Stimulated activated CD8-positive, alpha-beta memory T cell treated with anti-CD3 and anti-CD28 coated beads, Interleukin-7, amount 100 ng/mL, for 1 hour (primary cell): ENCODE measurements at places on chromosomes 5 and 9.

DNA sequence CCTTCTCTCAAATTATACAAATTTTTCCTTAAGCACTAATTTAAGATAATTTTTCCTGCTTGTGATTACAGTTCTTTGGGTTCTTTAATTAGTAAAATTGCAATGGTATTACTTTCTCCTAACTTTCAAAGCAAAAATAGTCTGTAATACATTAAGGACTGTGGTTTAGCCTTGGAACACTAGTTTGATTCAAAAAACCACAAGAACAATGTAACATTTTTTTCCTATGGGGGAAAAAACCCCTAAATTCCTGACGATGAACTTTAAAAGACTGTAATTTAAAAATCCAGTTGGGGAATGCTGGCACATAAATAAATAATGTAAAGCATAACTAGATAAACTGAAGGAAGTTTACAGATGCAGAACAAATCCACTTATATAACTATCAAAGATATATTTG, 65.3 kb downstream of the CDC14B start:
- DNase-seq = no peak

- no peak for DNase-seq
These were observed 19.6 kb upstream of the ARL15 start for GRCh38 chr5:54329731-54330709.

GRCh38 chr5:74075501-74076484, 449.8 kb downstream of the ARHGEF28 start:
- no peak for DNase-seq

GRCh38 chr9:16352791-16353401, 517.6 kb downstream of the BNC2 start:
- no peak for DNase-seq

DNA sequence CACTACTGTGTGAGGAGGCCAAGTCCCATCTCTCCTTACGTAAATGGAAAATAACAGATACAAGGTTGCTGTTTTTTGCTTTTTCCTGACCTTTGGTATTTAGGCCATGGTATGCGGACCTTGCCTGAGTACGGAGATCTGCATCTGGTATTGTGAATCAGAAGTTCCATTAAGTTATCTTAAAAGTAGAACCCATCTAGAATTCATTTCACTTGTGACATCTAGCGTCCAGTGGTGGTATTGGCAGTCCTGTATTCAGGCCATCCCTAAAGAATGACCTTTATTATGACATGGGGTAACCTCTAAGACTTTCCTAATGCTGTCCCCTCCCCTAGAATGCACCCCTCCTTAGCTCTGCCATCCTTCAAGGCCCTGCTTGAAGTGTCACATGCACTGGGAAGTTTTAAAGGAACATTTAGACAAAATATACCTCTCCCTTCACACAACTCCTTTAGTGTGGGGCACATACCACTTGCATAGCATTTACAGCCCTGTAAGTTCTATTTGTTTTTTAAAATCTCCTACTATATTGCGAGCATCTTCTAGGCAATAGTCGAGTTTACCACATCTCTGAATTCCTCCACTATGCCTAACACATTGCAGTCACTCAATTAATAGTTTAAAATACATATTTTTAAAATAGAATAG, 1.9 kb upstream of the SPDL1 start:
- DNase-seq = peak; percentile 19

DNA sequence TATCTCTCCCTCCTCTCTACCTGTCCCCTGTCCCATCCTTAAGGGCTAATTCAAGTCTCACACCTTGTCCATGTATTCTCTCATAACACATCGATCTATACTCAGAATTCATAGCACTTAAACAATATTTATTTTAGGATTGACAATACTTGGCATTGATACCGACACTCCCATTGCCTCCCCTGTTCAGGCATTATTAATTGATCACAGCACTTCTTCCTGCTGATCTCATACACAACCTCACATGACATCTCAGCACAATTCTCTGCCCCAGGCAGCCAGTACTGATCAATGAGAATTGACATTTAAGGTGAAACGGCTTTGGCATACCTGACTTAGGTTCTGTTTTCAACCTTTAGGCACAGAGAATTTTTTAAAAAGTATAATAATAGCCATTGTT, 582.4 kb upstream of the BRINP1 start:
- no peak for DNase-seq

GRCh38 chr9:93081931-93082330, 14.1 kb upstream of the CARD19 start:
- DNase-seq = no peak

- no peak for DNase-seq
These were observed 628.0 kb upstream of the ADAMTS16 start for GRCh38 chr5:4511996-4512656.

- no peak for DNase-seq
These were observed 22.5 kb downstream of the SEC61B start for GRCh38 chr9:99244344-99245260.

DNA sequence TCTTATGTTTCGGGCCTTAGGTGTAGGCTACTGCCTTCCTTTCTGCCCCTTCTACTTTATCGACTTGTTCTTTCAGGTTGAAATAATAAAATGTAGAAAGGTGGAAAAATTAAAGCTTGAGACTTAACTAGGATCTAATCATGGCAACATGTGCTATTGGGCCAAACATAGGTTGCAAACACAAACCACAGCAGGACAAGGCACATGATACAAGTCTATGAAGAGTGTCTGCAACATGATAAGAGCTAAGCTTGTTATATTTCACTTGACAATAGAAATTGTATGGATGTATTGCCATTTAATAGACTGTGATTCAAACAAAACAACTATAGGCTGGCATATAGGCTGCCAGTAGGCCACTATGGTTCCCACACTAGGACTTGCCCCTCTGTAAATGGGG, 1.7 kb upstream of the ERAP2 start:
- DNase-seq = no peak

DNA sequence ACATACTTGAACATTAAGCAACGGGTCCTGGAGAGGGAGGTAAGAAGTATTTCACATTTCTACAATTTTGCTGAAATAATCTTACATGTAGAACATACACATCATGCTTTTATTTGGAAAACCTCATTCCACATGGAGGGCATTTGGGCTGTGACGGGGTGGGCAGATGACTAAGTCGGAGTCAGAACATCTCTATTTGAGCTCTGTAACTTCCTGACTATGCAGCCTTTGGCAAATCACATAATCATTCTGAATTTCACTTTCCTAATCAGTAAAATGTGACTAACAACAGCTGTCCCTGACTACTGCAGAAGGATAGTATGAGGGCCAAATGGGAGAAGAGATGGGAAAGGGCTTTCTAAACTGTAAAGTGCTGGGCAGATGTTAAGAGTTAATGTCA, 17.1 kb upstream of the IL6ST start:
- DNase-seq = no peak

DNA sequence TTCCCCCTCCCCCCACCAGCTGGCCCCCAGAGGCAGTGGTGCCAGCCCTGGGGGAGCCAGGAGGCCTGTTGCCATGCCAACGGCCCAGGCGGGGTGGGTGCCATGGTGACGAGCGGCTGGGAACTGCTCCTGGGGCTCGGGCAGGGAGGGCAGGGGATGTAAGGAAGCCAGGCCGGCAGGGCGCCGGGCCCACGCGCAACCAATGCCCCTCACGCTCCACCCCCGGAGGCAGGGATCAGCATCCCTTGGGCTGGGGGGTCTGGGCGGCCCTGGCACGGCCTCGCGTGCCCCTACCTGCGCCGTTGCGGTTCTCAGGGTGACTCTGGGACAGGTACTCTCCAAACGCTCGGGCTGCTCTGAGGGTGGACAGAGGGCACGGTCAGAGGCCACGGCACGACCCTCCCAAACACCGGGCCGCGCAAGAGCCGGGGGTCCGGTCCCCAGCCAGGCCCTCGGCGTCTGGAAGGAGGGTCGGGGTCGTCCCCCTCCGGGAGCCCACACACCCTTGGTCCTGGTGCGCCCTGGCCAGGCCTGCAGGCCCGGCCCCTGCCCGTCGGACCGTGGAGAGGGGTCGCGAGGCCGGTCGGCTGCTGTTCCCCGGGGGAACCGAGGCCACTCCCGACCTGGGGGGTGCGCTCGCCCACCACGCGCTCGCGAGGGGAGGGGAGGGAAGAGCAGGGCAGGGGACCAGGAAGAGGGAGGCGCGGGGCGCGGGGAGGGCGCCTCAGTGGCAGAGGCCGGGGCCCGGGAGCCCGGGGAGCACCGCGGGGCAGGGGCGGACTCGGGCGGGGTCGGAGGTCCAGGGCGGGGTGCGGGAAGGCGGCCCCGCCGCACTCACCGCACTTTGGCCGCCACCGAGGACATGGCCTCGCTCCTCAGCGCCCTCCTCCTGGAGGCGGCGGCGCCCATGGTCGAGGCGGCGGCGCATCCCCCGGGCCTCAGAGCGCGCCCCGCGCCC, 661 bp downstream of the NSMF start:
- no peak for DNase-seq

DNA sequence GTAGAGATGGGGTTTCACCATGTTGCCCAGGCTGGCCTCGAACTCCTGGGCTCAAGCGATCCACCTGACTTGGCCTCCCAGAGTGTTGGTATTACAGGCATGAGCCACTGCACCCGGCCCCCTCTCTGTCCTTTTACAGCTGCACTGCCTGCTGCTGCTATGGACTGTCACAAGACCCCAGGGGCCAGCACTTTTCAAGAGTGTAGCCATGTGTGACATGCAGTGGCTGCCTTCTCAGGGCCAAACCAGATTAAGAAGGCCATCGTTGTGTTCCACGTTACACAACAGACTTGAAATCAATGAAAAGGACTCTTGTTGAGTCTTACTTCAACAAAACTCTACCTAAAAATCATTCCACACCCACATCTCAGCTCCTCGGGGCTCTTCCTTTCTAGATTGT, 78.9 kb upstream of the ICE1 start:
- no peak for DNase-seq

GRCh38 chr5:142322747-142323479, 1.9 kb downstream of the SPRY4 start:
- no peak for DNase-seq

DNA sequence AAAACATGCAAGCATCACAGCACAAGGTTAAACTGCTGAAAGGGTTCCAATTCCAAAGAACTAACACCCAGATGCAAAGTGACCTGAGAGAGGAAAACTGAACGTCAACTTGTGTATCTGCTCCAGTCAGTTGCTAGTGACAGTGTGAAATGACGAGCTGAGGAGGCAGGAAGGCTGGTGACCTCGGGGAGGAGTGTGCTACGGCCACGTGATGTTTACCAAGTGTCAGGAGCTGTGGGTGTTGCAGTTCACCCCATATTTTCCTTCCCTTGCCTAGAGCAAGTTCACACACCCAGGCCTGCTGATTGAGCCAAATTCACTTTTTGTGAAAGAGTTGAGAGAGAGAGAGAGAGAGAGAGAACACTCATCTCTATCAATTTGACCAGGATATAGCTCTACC, 231.6 kb upstream of the ANKH start:
- no peak for DNase-seq

DNA sequence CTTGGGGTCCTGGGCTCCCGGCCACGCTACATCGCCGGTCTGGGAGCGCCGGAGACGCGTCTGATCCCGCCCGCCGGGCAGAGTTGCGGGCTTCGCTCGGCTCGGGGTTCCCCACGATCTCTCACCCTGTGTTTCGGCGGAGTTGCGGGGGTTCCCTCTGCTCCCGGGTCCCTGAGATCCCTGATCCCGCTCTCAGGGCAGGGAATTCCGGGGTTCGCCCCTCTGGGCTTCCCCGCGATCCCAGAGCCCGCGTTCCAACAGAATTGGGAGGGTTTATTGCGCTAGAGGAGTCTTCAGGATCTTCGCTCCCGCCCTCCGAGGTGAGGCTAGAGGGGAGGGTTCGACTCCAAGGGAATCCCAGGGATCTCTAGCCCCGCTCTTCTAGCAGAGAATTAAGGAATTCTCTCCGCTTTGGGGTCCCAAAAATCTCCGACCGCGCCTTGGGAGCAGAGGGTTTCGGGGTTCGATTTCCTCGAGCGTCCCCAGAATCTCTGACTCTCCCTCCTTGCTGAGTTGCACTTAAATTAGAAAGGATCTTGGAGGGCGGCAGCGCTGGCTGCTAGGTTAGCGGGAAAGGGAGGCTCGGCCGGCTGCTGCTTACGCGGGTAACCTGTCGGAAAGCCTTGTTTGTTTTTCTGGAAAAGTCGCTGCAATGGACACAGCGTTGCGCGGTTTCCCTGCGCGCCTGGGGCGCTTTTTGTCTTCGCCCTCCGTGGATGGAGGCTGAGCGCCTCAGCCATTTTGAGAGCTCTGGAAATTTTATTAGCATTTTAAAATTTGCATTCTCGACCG, 1.3 kb downstream of the DMRT1 start:
- DNase-seq = no peak

DNA sequence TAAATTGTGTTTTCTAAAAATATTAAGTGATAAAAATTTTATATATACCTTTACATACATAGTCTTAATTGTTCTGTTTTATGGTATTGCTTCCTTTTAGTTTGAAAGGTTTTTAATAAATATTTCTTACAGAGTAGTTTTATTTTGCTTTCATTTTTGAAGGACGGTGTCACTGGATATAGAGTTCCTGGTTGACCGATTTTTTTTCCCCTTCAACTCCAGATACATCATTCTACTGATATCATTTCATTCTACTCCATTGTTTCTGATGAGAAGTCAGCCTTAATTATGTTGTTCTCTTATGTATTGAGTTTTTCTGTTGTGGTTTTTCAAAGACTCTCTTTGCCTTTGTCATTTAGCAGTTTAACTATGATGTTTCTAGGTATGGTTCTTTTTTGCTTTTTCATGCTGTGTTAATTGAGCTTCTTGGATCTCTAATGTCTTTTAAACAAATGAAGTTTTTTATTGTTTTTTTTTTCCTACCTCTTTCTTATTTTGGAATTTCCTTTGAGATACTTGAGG, 30.4 kb downstream of the MTREX start:
- no peak for DNase-seq

- no peak for DNase-seq
These were observed 76.7 kb downstream of the EPB41L4A start for GRCh38 chr5:112342389-112342788.

DNA sequence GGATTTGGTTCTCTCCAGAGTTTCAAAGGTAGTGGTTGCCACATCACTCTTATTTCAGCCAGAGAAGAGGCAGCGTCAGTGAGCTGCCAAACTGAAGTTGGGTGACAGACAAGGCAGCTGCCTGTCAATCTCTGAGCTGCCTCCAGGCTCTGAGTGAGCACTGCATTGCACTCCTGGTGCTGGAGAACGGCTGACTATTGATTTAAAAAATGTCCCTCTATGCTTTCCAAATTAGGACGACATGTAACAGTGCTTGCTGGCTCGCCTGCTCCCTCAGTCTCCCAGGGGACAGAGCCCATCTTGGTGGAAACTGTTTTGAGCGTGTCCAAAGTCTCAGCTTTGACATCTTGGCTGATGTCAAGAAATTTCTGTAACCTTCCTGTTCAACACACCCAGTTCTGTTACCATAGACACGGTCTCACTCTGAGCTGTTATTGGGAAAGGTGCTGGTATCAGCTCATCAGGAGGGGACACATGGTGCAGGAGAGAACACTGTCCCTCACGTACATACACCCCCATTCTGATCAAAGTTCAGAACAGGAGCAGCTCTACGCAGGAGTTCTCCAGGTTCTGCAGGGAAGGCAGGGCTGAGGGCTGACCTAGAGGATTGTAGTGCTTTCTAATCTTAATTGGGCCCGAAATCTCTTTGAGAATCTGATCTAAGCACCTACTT, 15.7 kb downstream of the PCDH12 start:
- DNase-seq = no peak
